ENCODE measurements at places on chromosomes 7 and 10.

DNA sequence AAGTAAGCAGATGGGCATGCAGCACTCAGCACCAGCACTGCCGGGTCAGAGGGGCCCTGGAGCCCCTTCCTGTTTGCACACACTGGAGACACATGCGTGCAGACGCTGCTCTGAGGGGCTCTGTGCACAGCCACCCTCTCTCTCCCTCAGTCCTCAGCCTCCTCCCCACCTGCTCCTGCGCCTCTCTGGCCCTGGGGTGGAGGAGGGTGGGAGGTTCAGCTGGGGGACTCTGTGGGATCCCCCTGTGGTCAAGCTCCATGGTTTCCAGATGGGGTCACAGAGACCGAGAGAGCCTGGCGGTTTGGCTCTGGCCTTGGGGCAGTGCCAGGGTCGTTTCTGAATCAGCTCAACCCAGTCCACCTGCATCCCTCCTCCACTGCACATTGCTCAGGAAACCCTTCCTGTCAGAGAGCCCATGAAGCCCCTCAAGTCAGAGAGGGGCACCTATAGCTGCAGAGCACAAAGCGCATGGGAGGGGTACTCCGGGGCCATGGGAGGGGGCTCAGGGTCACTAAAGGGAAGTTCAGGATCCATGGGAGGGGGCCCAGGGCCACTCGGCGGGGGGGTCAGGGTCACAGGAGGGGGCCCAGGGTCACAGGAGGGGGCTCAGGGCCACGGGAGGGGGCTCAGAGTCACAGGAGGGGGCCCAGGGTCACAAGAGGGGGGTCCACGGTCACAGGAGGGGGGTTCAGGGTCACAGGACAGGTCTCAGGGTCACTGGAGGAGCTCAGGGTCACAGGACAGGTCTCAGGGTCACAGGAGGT is 161.7 kb downstream of the ADARB2 start:
- DNase-seq, result no peak

DNA sequence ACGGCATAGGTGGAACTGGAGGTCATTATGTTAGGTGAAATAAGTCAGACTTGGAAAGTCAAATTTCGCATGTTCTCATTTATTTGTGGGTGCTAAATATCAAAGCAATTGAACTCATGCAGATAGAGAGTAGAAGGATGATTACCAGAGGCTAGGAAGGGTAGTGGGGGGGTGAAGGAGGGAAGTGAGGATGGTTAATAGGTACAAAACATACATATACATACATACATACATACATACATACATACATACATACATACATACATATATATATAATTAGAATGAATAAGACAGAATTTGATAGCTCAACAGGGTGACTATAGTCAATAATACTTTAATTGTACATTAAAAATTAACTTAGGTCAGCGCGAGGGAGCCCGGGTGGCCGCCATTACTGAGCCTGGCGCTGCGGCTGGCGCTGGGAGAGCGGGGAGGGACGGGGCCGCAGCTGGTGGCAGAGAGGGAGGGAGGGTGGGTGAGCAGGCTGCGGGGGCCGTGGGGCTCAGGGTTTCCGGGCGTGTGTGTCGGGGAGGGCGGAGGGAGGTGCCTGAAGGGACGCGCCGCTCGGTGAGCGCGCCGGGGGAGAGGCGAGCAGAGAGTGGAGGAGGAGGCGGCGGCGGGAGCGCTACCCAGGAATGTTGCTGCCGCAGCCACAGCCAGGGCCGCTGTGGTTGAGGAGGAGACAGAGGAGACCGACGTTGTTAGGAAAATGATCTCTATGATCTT is 85.8 kb upstream of the EGFR start:
- peak; percentile 84 for DNase-seq

GRCh38 chr10:62268399-62269114 is at the start of gene RTKN2:
Gene RTKN2, minus strand, starts transcription at chr10:62268844. Its CDS starts 234 bp downstream, at chr10:62268610.
- peak; percentile 92 for DNase-seq

DNA sequence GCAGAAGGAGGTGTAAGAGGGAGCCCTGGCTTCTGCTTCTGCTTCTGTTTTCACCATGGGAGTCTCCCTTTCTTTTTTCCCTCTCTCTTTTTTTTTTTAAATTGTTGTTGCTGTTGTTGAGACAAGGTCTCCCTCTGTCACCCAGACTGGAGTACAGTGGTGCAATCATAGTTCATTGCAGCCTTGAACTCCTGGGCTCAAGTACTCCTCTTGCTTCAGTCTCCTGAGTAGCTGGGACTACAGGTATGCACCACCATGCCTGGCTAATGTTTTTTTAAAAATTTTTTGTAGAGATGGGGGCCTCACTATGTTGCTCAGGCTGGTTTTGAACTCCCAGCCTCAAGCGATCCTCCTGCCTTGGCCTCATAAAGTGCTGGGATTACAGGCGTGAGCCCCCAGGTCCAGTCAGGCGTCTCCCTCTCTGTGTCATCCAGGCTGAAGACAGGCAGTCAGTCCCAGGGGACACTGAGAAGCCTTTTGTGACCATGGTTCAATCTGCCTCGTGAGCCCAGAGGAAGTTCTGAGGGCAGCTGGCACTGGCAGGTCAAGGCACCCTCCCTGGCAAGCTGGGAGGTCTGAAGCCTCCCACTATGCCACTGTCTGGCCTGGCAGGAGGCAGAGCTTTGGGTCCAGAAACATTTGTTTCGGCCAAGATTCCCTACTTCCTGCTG is 33.6 kb upstream of the NPFFR1 start:
- no peak for DNase-seq

Measured in AG08396 (cell line).